Fibroblast of skin of right biceps (primary cell): ENCODE measurements at places on chromosomes 7 and 10.

DNA sequence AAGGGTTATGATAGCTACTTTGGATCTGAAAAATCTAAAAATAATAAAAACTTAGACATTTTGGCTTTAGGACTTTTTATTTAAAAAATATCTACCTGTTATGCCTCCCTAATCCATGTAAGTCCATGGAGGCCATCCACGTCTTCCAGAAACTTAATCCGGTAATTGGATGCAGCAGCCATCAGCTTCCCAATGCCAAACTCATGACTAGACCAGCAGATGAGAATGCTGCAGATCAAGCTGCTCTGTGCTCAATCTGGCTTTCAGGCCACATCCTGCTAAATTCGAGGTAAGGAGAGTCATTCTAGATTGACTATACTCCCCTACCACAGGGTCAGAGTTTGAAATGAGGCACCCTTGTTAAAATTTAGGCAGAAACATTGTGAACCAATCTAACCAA lies 168.5 kb upstream of the TCERG1L start:
- DNase-seq: peak; percentile 57

- no peak for DNase-seq
These were observed 4.8 kb downstream of the ADRA2A start for GRCh38 chr10:111081595-111081994.

DNA sequence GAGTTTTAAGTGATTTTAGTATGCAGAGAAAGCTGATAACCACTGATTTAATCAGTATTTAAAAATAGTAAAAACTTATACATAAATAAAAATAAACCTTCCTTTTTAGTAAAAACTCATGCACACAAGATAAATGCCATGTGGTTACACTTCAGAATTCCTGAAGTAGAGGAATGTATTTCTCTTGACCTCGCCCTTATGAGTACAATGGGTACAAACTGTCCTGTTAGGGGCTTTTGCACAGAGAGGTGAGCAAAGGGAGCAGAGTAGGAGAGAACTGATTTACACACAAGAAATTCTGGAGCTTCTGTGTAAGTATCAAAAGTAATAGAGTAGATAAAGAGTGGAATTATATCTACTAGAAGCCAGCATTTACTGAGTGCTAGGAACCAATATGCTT lies 279.6 kb downstream of the PPP1R3A start:
- no peak for DNase-seq

DNA sequence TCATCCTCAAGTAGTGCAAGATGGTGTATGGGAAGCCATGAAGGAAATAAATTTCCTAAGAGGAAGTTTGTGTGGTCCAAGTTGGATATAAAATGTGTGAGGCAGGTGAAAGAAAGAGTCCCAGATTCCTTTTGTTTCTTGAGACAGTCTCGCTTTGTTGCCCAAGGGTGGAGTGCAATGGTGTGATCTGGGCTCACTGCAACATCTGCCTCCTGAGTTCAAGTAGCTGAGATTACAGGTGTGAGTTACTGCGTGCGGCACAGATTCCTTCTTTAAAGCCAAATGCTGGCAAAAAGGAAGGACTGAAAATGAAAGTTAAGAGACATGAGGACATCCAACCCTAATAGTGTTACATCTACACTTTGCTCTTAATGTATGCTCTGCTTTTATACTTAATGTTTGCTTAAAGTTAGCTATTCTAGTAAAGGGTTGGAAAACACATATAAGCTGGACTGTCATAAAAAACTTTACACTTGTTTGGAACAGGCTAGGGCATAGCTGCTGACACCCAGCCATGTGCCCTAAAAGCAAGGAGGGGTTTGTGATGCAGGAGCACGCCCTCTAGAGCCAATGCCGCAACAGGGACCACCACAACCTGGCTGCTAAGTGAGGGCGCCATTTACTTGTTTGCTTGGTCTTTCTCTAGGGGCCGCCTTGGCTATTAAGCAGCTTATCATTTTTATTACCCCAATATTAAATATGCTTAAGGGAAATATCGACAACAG lies 34.5 kb downstream of the CLEC2L start:
- no peak for DNase-seq

DNA sequence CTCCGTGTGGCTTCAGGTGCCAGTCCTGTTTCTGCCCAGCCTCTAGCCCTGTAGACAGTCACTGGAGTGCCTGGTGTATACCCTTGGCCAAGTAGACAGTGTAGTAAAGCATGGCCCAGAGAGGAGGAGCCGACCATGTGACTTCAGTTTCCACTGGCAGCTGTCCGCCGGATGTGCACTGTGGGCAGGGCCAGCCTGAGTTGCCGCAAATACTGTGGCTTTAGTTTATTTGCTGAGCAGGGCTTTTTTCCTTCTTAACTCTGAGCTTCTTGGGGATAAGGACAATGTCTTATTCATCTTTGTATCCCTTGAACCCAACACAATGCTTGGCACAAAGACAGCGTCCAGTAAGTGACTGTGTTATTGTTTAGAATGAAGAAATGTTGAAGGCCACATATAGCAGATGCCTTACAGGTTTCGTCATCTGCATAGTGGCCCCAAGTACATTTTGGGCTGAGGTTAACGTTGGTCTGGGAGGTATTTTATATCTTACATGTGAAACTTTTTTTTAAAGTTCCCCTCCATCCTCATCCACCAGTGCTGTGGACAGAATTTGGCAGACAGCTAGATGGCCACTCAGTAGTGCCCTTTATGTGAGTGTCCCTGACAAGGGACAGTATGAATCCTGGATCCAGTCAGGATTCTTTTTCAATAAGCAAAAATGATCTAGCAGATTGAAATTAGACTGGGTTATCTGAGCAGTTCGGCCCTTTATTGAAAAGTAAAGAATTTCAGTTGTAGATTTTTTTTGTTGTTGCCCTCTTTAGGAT lies 40.6 kb downstream of the CYP17A1 start:
- peak; percentile 46 for DNase-seq

DNA sequence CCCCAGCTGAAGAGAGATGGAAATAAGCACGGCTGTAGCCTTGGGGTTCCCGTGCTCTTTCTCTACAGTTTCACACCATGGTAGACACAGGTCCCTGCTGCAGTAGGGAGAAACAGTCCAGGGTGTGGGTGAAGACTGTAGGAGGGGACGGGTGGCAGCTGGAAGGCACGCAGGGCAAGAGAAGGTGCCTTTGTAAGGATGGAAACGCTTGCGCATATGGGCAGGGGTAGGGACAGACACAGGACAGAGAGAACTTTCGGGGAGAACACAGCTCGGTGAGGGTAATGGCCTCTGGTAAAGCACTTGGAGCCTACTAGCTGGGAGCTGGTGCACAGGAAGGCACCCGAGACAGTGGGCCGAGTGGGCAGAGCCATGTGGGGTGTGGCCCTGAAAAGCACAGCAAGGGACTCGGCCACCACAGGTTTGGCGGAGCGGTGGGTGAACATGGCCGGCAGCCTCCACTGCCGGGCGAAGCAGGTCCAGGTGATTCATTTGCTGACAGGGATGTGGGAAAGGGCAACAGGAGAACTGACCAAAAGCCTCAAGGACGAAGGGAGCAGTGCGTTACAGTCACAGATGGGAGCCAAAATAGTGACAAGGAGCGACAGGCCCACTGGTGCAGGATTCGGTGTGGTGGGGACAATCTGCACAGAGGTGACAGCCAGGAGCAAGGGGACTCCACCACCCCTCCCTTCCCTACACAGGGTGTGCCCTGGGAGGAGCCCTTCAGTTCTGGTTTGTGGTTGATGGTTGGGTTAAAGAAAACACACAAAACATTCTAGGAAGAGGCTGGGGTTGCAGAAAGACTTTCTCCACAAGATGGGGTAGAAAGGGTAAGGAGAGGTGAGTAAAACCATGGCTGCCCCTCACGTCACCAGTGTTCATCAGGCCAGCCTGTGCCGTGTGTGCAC lies 97.1 kb downstream of the VOPP1 start:
- no peak for DNase-seq

- no peak for DNase-seq
These were observed 5.5 kb upstream of the IKZF1 start for GRCh38 chr7:50298811-50299562.

GRCh38 chr10:43576580-43576979 lies 2.2 kb upstream of the ZNF239 start:
- DNase-seq: no peak

GRCh38 chr7:74271742-74272141 lies 17.5 kb upstream of the CLIP2 start:
- DNase-seq: no peak

- no peak for DNase-seq
These were observed 124.5 kb downstream of the TMEM178B start for GRCh38 chr7:141198194-141198958.

- peak; percentile 25 for DNase-seq
These were observed 19.6 kb upstream of the ZNF488 start for GRCh38 chr10:47403446-47404318.

DNA sequence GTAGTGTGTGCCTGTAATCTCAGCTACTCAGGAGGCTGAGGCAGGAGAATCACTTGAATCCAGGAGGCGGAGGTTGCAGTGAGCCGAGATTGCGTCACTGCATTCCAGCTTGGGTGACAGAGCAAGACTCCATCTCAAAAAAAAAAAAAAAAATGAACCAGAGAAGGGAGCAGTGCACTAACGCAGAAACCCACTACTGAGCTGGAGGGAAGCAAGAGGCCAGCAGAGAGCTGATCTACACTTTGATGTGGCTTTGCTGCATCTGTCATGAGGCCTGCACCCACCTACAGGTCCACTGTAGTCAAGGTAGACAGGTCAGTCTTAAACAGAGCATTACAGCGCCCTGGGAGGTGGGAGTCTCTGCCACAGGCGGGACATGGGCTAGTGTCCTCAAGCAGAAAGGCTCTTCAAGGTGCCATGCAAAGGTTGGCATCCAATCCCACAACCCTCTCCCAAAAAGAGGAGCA lies 30.0 kb downstream of the MAT1A start:
- DNase-seq: peak; percentile 11

DNA sequence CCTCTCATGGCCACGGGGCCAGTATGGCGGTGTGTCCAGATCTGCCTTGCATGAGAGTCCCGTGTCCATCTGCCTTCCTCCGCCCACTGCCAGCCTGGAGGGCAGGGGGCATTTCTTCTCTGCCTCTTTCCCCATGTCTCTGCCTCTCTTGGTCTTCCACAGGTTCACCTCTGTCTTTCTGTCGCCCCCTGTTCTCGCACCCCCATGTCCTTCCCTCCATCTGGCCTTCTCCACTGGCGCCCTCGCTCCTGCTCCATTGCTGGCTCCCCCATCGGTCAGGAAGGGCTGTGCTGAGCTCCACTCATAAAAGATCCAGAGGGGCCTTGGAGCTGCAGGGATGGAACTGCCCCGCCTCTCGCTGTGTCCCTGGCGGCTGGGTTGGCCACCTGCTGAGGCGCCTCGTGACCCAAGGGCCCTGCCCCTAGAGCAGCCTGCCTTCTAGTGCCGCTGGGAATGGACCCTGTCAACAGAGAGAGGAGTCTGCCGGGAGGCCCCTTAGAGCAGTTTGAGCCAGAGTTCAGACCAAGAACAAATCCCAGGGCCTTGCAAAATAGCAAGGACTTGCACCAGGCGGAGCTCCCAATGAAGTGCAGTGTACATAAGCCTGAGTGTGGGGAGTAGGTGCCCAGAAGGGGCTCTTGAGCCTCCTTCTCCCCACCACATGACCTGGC lies 42.0 kb downstream of the GOLGA7B start:
- DNase-seq: no peak

DNA sequence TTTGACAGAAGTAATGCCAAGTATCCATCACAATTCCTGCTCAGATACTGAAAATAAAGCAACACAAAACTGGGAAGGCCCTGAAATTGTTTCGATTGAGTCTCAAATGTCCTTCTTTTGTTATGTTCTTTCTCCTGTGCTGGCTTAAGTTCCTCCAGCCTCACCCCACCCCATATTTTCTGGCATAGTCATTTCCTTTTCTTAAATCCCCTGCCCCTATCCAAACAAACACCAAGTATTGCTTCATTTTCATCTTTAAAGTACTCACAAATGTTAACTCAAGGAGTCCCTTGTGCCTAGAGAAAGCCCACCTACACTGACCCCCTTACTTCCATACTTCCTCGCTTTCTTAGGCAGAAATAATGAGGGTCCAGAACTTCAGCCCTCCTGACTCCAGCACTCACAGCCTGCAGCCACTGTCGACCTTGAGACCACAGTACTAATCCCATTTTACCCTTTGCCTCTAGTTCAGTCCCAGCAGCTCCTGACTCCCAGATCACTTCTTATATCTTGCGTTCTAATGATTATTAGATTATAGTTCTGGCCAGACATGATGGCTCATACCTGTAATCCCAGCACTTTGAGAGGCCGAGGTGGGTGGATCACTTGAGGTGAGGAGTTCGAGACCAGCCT lies 73.2 kb upstream of the ST8SIA6 start:
- DNase-seq: peak; percentile 87

DNA sequence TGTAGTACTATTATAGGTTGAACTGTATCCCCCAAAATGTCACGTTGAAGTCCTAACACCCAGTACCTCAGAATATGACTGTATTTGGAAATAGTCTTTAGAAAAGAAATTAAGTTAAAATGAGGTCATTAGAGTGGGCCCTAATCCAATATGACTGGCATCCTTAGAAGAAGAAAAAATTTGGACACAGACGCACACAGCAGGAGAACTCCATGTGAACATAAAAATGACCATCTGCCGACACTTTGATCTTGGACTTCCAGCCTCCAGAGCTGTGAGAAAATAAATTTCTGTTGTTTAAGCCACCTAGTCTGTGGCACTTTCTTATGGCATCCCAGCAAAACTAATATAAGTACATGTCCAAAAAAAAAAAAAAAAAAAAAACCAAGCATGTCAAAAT lies 225.8 kb downstream of the PARD3 start:
- DNase-seq: no peak

GRCh38 chr10:92756201-92757065 lies 66.7 kb downstream of the HHEX start:
- no peak for DNase-seq

DNA sequence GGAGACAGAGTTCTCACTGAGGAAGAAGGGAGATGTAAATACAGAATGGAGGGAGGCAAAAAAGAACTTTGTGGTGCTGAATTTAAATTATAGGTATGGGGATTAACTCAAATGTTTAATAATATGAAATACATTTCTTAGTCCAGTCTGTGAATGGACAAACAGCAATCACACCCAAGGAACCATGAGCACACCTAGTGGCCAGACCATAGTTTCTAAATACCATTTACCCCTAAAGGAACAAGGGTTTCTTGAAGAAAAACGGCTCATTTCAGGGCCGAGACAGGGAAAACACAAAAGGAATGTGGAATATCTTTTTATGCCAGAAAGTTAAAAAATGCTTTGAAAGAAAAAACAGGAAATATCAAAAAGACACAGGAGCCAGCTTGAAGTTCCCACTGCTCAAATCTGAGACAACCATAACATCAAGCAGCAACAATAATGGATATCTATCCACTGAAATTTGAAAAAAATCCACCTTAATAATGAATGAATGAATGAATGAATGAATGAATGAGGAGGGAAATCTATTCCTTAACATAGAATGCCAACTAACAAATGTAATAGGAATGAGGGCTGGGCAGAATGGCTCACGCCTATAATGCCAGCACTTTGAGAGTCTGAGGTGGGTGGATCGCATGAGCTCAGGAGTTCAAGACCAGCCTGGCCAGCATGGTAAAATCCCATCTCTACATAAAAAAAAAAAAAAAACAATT lies 8.6 kb downstream of the IPMK start:
- DNase-seq: no peak

- peak; percentile 47 for DNase-seq
These were observed 176.5 kb upstream of the ADO start for GRCh38 chr10:62627983-62628382.

- peak; percentile 78 for DNase-seq
These were observed 11.5 kb upstream of the MICU1 start for GRCh38 chr10:72637398-72637857.
